ENCODE measurements at places on chromosomes 6 and 20.

DNA sequence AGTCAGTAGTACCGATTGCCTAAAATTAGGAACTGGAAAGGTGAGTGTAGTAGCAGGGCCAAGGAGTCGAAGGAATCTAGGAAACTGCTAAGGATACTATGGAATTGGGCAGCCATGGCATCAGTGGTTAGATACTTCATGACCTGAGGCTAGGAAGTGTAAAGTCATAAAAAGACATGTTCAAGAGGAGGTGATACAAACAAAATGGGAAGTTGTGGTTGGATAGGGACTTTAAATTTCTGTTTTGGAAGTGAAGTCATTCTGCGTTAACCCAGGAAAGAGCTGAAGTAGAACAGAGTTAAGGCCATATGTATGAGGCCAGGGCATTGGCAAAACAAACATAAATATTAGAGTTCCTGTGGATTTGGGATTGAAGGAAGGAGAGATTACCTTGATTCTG lies 88.6 kb upstream of the TMEM181 start:
- DNase-seq = no peak

- DNase-seq = no peak
Observed at GRCh38 chr6:25449774-25450173, 170.6 kb downstream of the CARMIL1 start.

- no peak for DNase-seq
Observed at GRCh38 chr20:29448806-29449470, 1808.5 kb upstream of the DEFB115 start.

GRCh38 chr6:52610745-52611355 lies 34.0 kb upstream of the TRAM2 start:
- DNase-seq = no peak

DNA sequence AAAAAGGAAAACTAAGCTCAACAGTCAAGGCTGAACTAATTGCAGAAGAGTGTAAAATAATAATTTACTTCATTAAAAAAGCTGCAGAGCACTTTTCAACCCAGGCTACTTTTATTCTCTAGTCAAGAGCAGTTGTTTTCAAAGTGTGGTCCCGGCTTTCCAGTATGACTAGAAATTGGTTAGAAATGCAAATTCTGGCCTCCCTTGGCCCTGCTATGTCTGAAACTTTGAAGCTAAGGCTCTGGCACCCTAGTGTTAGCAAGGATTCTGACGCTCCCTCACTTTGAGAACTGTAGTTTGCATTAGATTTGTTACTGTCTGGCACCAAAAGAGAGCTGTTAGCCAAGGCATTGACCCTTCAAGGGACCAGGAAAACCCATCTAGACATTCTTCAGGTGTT lies 9.5 kb upstream of the NXT1 start:
- no peak for DNase-seq

GRCh38 chr6:83470001-83470400 lies 39.1 kb upstream of the ME1 start:
- no peak for DNase-seq

DNA sequence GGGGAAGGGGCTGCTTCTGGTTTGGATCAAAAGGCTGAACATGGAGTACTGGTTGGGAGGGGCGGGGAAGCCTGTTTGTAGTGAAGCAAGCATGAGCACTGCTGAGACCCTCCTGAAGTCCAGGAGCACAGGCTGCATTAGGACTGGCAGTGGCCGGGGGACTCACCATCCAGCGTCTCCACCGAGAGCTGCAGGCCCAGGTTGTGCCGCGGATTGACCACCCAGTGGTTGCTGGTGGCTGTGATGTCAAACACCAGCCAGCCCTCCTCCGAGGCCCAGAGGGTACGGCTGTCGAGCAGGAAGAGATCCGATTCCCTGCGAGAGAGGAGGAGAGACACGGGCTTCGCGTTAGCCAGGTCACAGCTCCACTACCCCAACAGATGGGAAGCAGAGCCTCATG lies 64.1 kb downstream of the BMP7 start:
- no peak for DNase-seq

DNA sequence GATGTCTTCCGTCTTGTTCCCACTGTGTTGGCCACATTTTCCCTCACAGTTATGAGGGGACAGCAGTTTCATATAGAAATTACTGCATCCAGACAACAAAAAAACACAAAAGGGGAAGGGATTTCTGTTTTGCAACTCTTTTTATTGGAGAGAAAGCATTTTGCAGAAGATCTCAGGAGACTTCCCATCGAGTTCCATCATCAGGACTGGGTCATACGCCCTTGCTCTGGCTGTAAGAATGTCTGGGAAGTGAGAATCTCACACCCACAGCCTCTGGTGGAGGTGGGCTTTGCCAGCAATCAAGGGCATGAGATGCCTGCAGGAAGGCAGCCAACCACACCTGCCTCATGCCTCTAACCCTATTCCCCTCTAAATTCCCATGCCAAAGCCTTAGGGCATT lies 5.8 kb upstream of the IGF2R start:
- no peak for DNase-seq

DNA sequence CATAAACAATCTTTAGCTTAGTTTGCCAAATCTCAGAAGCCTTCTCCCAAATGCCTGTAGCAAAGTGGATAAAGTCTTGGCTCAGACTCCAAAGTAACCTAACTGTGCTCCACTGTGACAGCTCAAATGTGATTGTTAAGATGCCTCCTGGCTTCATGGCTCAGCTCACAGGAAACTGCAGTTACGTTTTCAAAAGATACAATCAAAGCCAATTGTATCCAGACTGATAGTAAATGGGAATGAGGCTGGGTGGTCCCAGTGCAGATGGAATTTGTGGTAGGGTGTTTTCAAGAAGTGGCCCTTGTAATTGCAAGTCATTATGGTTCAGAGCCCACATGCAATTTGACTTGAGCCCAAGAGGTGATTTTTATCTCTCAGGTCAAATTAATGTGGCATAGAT lies 151.2 kb upstream of the TAB2 start:
- no peak for DNase-seq

- no peak for DNase-seq
Observed at GRCh38 chr6:3841066-3841454, 8.1 kb upstream of the FAM50B start.

- DNase-seq = no peak
Observed at GRCh38 chr6:146984251-146984924, 219.8 kb upstream of the STXBP5 start.

DNA sequence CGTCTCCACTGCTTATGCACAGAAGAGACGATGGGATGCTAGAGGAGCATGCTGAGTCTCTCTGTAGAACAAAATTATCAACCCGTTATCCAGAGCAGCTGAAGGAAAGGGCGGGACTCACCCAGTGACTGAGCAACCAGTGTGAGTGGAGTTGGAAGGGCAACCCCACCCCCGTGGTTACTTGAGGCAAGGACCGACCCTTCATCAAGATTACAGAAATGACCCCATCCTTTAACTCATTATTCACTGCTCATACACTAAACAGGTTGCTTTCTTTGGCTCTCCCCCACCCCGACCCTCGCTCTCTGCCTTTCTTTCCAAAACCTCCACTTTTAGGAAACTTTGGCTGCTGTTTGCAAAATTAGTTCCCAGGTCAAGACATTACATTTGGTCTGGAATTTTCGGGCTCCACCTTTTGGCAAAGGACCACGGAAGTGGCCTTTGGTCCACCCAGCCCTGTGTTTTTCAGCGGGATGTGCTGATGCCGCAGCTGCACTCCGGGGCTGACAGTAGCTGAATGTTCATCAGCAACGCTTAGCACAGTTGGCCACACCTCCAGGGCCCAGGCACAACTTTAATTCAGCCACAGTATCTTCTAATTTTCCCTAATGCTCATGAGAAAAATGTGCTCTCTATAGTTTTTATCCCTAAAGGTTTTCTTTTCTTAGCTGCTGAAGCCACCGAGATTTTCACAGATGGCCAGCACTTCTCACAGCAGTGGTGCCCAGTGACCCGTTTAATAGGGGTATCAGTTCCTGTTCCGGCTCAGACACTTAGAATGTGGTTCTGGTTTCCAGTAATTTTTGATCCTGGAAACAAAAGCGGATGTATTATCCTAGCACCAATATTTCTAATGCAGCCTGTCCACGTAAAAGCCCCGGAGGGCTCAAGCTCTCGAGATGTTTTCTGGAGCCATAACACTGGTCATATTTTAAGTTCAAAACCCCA lies 103.6 kb upstream of the NXT1 start:
- no peak for DNase-seq

DNA sequence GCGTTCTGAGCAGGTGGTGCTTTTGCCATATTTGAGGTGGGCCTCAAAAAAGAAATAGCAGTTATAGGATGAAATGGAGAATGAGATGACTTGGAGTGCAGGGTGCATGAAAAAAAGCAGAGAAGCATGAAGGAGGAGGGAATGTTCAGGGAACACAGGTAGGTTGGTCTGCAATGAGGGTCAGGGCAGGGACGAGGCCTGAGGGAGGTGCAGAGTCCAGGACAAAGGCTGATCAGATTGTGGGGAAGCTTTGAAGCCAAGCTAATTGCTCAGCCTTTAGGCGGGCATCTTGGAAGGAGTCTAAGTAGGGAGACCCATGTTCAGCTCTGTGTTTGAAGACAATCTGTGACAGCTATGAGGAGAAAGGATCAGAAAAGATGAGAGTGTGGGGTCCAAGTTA lies 12.0 kb downstream of the TRAM2 start:
- no peak for DNase-seq

DNA sequence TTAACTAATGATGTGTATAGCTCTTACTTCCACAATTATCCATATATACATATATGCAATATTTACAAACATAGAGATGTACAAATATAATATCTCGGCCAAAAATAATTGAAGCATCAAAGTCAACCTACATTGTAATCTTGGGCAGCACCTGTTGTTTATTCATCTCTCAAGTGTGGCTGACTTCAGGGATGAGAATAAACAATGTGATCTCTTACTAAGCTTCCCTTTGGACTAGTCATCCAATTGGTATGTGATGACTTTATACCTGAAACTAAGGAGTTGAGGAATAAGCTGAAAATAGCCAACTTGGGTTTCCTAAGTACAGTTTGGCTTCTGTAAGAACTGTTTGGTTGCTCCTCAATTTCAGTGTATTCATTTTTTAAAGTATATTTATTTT lies 256.6 kb downstream of the KHDC1L start:
- DNase-seq = no peak

GRCh38 chr6:154276810-154277628 lies 79.6 kb downstream of the IPCEF1 start:
- DNase-seq = no peak

GRCh38 chr20:48489046-48489463 lies 338.7 kb downstream of the PREX1 start:
- no peak for DNase-seq

GRCh38 chr6:157841211-157841840 lies 18.3 kb downstream of the SNX9 start:
- no peak for DNase-seq

DNA sequence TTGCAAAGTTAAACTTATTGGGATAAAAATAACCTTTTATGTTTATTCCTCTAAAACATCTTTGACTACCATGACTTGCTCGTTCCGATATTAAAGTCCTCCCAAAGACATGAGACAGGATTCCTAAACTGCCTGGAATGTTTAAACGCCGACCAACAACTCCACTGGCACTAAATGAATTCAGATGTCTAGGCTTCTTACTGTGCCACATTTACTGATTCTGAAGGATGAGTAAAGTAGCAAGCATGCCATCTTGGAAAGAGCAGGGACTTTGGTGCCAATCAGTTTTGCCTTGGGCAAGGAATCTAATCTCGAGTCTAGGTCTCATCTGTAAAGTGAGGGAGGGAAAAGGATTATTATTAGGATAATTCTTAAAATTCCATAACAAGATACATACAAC lies 25.3 kb downstream of the MBOAT1 start:
- DNase-seq = no peak

- no peak for DNase-seq
Observed at GRCh38 chr20:6819599-6819998, 52.1 kb downstream of the BMP2 start.

GRCh38 chr6:105459864-105460263 lies 57.0 kb upstream of the PREP start:
- DNase-seq = no peak

GRCh38 chr20:11296221-11296620 lies 621.5 kb upstream of the BTBD3 start:
- DNase-seq = no peak

DNA sequence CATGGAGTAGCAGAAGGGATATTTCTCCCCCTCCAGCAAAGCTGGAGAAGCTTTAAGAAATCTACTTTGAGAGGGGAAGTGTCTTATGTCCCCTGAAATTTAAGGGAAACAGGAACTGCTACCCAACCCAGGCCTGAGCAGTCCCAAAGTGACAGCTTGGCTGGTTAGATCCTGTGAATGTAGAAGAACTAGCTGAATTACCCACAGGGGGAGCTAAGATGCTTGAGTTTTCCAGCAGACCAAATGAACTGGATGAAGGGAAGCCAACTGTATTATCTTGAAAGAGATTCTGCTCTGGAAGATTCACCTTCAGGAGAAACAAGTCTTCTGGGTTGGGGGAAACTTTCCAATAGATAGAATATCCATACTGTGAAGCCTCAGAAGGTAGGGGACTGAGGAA lies 303.3 kb upstream of the MMS22L start:
- DNase-seq = no peak

DNA sequence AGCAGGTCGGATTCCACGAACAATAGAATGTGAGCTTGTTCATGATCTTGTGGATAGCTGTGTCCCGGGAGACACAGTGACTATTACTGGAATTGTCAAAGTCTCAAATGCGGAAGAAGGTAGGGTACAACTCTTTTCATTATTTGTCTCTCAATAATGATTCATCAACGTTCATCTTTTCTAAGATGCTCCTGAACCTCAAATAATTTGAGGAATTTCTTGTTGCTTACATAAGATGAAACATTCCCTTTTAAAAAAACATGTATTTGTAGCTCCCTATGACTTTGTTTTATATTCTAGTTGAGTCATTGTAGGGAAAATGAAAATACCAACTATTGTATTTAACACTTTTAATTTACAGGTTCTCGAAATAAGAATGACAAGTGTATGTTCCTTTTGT lies 17.0 kb downstream of the MCM8 start:
- no peak for DNase-seq

- no peak for DNase-seq
Observed at GRCh38 chr6:137309078-137309762, 90.0 kb upstream of the IFNGR1 start.

DNA sequence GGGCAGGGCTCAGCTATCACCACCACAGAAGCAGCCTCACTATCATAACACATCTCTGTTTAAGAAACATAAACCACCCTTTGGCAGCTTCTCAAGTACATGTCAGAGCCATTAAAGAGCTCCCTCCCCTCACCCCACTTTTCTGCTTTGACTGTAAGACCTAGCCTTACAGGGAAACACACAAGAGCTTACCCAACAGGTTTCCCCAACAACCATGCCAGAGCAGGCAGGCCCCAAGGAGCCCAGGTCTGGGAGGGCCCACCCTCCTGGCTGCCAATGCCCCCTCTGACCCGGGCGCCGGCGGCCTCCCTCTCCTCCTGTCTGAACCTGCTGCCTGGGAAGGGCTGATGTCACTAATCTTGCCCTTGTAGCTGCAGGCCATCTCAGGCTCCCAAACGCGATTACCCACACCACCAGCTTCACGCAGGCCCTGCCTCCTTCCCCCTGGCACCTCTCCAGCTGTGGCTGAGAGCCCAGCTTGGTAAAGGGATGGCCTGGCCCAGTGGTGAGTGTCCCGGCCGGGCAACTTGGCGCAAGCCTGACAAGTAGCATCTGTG lies 402.0 kb downstream of the MAFB start:
- DNase-seq = no peak

GRCh38 chr6:42637681-42638080 lies 73.9 kb downstream of the UBR2 start:
- no peak for DNase-seq

- DNase-seq = no peak
Observed at GRCh38 chr6:125974214-125974866, 12.0 kb upstream of the TRMT11 start.

- no peak for DNase-seq
Observed at GRCh38 chr6:41947581-41948220, 6.1 kb upstream of the CCND3 start.

- DNase-seq = no peak
Observed at GRCh38 chr6:28354688-28355554, 5.2 kb downstream of the ZKSCAN3 start.
